ENCODE measurements at places on chromosomes 2 and 18. TPM values are rescaled to one million over a fixed set of nuclear protein-coding genes. Genes with fewer than 3 reads are reported as not detected.

GRCh38 chr2:23347471-23348092 is 37.4 kb upstream of the KLHL29 start:
- H3K4me3 ChIP-seq: no peak overlapping the region
- H3K4me1 ChIP-seq: no peaks in the 10 kb centered on the region
- no peak for DNase-seq
- no peaks in the 10 kb centered on the region for H3K27me3 ChIP-seq
- no peak overlapping the region for H3K27ac ChIP-seq
- no peaks in the 10 kb centered on the region for H3K36me3 ChIP-seq

DNA sequence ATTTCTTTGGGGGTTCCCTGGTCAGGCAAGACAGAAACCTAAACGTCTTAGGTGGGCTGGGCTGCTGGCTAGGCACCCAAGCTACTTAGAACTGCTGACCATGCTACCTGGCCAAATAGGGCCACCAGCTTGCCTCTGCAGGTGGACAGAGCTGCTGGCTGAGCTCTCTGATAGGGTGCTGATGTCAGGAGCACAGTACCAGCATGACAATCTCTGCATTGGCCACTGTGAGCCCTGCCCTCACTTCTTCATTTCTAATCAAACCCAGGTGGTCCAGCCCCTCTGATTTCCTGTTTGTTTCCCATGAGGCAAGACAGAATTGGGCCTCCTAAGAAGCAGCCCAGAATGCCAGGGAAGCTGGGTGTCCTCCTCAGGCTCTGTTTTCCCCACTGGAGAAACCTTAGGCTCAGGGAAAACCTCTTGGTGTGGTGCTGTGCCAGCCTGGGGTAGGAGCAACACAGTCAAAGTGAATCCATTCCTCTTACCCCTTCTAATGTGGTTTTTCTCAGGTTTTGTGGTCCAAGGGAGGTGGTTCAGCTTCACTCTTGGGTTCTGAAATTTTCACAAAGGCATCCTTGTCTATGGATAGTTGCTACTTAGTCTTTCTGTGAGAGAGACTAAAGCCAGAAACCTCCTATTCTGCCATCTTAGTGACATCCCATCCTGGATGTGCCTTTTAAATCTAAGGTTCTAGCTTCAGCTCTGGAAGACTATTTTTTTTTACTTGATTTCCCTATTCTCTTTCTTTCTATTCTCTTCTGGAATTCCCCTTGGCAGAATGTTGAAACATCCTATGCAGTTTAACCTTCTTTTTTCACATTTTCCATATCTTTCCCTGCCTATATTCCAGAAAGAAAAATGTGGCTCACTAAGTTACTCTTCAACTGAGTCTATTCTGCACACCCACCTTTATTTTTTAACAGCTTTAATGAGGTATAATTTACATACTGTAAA is 15.2 kb downstream of the SP100 start:
- no peaks in the 10 kb centered on the region for H3K27me3 ChIP-seq
- H3K4me1 ChIP-seq: peaks cover 58% of the 10 kb centered on the region
- H3K27ac ChIP-seq: peak overlapping the region; percentile 17
- no peak for DNase-seq
- H3K36me3 ChIP-seq: peaks cover 55% of the 10 kb centered on the region

The REG3A gene
- not detected for total RNA-seq

DNA sequence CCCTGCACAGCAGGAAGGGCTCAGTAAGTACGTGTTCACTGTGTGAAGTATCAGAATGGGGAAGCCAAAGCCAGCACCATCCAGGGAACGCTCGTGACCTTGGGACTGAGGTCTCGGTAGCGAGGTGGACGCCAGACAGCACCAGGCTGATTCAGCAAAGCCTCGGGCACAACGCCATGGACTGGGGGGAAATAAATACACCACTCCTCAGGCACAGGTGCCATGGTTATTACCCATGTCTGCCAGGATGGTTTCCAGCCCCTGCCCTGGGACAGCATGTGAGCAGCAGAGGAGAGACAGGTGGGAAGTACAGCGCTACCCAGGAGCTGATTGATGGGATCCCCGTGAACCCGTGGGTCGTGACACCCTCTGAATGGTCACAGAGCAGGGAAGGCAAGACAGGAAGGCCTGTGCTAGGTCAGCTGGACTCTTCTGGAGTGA is 53.0 kb downstream of the REEP1 start:
- no peak overlapping the region for H3K4me3 ChIP-seq
- no peak for DNase-seq
- H3K36me3 ChIP-seq: no peaks in the 10 kb centered on the region

GRCh38 chr2:172790404-172790803 is 54.8 kb downstream of the RAPGEF4 start:
- no peak for DNase-seq
- H3K36me3 ChIP-seq: no peaks in the 10 kb centered on the region
- no peaks in the 10 kb centered on the region for H3K4me1 ChIP-seq
- H3K4me3 ChIP-seq: no peak overlapping the region

- H3K4me1 ChIP-seq: no peaks in the 10 kb centered on the region
- DNase-seq: no peak
- H3K4me3 ChIP-seq: no peak overlapping the region
- peaks cover 25% of the 10 kb centered on the region for H3K36me3 ChIP-seq
- no peak overlapping the region for H3K27ac ChIP-seq
- no peaks in the 10 kb centered on the region for H3K27me3 ChIP-seq
Measured at GRCh38 chr2:102795641-102796040, 33.8 kb downstream of the TMEM182 start.

- no peaks in the 10 kb centered on the region for H3K36me3 ChIP-seq
- H3K27ac ChIP-seq: no peak overlapping the region
- H3K4me1 ChIP-seq: no peaks in the 10 kb centered on the region
- H3K27me3 ChIP-seq: peaks cover 10% of the 10 kb centered on the region
- DNase-seq: no peak
- H3K4me3 ChIP-seq: no peak overlapping the region
Measured at GRCh38 chr2:119645173-119645855, 33.7 kb upstream of the TMEM177 start.

- H3K27me3 ChIP-seq: no peaks in the 10 kb centered on the region
- no peak overlapping the region for H3K27ac ChIP-seq
- H3K4me1 ChIP-seq: no peaks in the 10 kb centered on the region
- H3K36me3 ChIP-seq: no peaks in the 10 kb centered on the region
- DNase-seq: no peak
Measured at GRCh38 chr2:139165041-139165440, 384.9 kb upstream of the NXPH2 start.

DNA sequence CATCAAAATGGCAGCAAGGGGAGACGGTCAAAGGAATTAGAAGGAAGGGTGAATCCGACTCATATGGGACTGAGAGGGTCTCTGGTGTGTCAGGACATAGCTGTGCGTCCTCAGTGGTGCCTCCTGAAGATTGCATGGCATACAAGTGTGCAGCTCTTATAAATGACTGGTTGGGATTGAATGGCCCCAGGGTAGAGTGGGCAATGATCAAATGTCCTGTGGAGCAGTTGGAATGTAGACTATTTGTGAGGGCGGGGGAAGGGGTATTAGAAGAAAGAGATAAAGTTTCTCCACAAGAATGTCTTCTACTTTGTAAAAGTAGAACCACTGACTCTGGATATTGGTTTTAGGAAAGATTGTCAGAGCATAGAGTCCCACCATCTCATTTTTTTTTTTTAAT is 24.6 kb downstream of the CTLA4 start:
- no peaks in the 10 kb centered on the region for H3K27me3 ChIP-seq
- peaks cover 93% of the 10 kb centered on the region for H3K4me1 ChIP-seq
- H3K36me3 ChIP-seq: peaks cover 2% of the 10 kb centered on the region
- peak overlapping the region; percentile 56 for H3K4me3 ChIP-seq
- peak overlapping the region; percentile 85 for H3K27ac ChIP-seq

GRCh38 chr2:102226171-102226570 is 39.3 kb downstream of the IL1RL2 start:
- H3K27me3 ChIP-seq: no peaks in the 10 kb centered on the region
- H3K36me3 ChIP-seq: peaks cover 15% of the 10 kb centered on the region
- peaks cover 75% of the 10 kb centered on the region for H3K4me1 ChIP-seq

- DNase-seq: no peak
- no peaks in the 10 kb centered on the region for H3K36me3 ChIP-seq
- no peak overlapping the region for H3K27ac ChIP-seq
- no peaks in the 10 kb centered on the region for H3K4me1 ChIP-seq
- peaks cover 20% of the 10 kb centered on the region for H3K27me3 ChIP-seq
Measured at GRCh38 chr2:210392469-210392881, 77.5 kb upstream of the MYL1 start.
